ENCODE measurements at places on chromosomes 7 and 10.
A peak's percentile ranks its signal among the peaks of the same experiment; 100 is the strongest.

DNA sequence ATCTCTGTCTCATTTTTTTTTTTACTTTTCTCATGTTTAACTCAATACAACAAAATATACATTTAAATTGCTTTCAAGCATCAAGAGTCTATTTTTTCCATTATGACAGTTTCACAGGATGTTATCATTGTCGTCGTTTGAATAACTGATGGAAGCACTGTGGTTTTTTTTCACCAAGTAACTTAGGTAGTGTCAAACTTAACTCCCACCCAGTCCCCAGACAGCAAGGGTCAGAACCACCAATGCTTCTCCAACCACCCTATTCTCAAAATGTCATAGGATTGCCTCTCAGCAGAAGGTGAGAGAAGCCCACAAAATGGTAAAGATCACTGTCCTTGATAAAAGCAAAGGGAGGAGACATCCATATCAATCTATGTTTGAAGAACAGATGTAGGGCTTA is 339.4 kb downstream of the SFMBT2 start:
- no peak for DNase-seq

DNA sequence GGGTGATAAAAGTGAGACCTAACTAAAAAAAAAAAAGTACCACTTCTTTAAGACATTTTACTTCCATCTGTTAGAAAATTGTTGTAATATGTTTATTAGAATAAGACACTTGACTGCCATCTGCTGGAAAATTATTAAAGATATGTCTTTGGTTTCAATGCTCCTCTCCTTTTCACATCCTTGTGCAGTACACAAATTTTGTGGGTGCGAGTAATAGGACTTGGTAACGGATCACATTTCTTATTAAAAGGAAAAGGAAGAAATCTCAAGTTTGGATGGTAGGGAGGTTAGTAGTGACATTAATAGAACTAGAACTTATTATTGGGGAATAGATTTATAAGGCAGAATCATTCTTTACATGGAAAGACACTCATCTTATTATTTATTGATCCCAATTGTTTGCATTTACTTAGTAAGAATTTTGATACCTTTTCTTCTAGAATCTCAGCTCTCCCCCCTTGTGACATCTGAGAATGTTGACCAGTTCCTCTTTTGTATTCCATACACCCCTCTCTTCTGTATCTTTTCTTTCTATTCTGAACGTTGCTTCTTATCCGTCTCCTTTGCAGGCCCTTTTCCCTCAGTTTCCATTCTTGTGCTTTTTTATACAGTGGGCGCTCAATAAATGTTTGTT is 43.0 kb upstream of the RPA3 start:
- DNase-seq, result peak; percentile 68

DNA sequence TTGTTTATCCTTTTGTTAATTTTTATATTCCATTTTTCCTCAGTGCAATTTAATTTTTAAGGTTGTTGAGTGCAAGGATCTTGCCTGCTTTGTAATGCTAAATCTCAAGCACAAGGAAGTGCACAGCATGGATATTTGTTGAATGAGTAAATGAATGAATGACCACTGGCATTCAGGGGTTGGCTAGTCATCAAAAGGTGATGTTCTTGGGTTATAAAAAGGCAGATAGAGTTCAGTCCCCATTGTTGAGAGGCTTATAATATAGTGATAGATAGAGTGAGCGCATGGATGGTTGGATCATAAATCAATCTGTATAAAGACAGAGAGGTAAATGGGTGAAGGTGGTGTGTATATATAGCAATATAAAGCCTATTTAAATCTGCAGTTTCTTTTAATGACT is 193.2 kb upstream of the KLF6 start:
- peak; percentile 72 for DNase-seq

DNA sequence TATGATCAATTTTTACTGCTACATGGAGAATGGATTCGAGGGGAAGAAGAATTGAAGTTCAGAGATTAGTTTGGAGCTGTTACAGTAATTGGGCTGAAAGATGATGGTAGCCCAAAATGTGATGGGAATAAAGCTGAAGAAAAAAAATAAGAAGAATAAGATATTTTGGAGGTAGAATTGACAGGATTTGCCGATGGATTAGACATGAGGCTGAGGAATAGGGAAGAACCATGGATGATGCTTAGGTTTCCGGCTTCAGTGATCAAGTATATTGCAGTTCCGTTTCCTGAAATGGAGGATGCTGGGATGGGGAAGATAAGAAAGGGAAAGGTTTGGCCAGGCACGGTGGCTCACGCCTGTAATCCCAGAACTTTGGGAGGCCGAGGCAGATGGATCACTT is 38.9 kb upstream of the FHIP2A start:
- no peak for DNase-seq

DNA sequence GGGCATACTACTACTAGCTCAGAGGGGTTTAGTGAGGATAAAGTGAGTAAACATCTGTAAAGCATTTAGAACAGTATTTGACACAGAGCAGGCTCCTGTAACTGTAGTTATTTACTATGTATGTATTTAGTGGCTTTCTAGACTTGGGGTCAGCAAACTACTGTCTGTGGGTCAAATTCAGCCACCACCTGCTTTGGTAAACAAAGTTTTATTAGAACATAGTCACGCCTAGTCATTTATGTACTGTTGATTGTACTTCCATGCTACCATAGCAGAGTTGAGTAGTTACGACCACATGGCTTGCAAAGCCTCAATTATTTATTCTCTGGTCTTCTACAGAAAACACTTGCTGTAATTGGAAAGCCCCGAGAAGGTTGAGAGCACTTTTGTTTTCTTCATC is 248.5 kb upstream of the PLPP4 start:
- DNase-seq, result no peak

GRCh38 chr7:35658606-35659201 is 36.2 kb downstream of the HERPUD2 start:
- DNase-seq, result no peak

- DNase-seq, result no peak
These were observed 48.1 kb upstream of the UBE3C start for GRCh38 chr7:157090485-157091165.

- no peak for DNase-seq
These were observed at the start of gene IGFBP1 for GRCh38 chr7:45888185-45888992. Gene IGFBP1 (plus strand): TSS chr7:45888488. CDS start chr7:45888653, 165 bp downstream.

DNA sequence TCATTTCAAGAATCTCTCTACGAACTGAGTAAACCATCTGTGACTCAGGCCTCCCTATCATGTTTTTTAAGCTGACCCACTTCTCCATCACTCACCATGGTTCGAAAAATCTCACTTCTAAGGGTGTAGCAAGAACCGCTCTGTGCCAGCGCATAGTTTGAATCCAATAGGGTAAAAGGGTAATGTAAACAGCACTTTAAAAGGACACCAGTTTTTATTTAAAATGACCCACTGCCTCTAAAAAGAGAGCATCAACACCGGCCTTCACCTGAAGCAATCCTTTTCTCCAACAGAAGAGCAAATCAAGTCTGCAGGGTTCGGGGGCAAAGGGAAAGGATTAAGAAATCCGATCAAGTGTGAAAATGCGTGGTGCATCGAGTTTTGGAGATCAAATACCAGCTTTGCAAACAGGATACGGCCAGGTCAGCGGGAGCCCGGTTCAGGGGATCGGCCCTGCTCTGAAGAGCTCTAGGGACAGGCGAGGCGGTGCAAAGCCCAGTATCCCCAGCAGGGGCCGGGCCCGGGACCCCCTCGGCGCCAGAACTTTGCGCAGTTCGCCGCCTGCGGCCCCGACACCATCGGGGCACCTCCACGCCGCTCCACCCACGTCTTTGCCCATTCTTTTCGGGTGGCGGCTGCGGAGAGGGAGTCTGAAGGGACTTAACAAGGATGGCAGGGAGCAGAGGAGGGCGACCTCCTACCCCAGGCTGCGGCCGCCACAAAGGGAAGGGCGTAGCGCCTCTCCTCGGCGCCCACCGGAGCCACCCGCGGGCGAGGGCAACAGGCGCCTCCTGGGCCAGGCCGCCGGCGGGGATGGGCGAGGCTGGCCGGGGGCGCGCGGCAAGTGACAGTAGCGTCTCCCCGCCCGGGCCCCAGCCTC is 842 bp downstream of the NMT2 start:
- DNase-seq, result peak; percentile 22

DNA sequence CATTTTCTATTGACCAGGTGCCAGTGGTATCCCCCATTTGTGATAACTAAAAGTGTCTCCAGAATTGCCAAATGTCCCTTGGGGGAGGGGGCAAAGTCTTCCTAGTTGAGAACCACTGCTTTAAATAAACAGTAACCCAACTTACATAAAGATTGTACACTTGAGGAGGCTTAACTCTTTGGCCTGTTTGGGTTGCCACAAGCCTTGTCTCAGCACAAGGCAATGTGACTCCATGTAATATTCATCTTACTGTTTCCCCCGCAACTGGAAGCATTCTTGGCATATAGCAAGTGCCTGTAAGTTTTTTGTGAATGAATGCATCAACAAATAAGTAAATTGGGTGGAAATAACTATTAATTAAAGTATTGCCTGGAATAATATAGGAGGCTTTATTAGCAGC is 108.3 kb downstream of the ANK3 start:
- DNase-seq, result no peak

DNA sequence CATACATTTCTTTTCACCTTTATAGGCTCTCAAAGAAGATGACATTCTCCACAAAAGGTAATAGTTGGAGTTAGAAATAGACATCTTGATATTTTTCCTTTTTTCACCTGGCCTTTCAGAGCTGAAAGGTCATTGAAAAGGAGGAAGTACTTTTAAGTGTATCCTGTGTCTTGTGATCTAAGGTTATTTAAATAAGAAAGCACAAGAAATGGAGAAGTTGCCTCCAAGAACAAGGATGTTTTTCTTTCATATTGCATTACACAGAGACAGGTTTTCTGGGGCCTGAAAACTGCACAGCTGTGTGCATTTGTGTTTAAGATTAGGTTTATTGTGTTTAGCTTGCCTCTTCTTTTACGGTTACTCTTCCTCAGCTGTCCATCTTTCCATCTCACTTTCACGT is 103.4 kb upstream of the SEMA3D start:
- DNase-seq, result no peak

Data from HFFc6 (cell line).